ENCODE measurements at places on chromosomes 13 and 19. TPM values are rescaled to one million over a fixed set of nuclear protein-coding genes. Genes with fewer than 3 reads are reported as not detected.
A peak's percentile ranks its signal among the peaks of the same experiment; 100 is the strongest.

Gene ZGLP1
- total RNA-seq: 3.9 TPM

DNA sequence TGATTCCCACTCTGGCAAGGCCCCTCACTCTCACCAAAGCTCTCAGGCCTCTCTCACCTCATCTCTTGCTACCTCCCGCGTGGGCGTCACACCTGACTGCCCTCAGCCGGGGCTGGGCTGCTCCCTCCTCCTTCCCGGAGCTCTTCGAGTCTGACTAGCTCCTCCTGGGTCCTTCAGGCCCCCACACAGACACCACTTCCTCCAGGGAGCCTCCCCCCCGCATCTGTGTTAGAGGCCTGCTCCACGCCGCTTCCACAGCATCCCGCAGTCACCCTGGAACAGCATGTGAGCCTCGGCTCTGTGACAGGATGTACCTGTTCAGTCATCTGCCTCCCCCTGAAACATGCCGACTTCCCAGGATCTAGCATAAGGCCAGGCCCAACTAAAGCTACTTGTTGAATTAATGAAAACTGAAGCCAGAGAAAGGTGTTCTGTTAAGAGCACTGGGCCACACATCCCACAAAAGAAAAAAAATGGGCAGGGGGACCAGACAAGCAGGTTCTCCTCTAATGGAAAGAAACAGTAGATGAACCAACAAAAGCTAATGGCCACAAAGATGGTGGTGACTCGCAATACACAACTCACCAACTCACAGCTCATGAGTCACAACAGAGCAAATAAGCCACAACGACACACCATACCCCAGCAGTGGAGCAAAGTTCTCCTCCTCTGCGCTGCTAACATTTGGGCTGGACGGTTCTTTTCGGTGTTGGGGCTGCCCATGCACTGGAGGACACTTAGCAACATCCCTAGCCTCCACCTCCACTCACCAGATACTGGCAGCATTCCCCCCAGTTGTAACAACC, 3.0 kb downstream of the PPP6R1 start:
- ATAC-seq: no peak

- no peak for ATAC-seq
Observed at GRCh38 chr19:29445246-29445645, 80.5 kb upstream of the VSTM2B start.

- no peak for ATAC-seq
Observed at GRCh38 chr13:79403113-79403512, 2.9 kb downstream of the RBM26 start.

- ATAC-seq: no peak
Observed at GRCh38 chr19:18967358-18968146, 26.5 kb upstream of the HOMER3 start.

GRCh38 chr13:26300140-26300539, 46.2 kb downstream of the CDK8 start:
- peak; percentile 42 for ATAC-seq

GRCh38 chr13:44397766-44398223, 24.2 kb downstream of the SERP2 start:
- no peak for ATAC-seq

- ATAC-seq: peak; percentile 88
Observed at GRCh38 chr19:3336680-3337523, 29.5 kb upstream of the NFIC start.

DNA sequence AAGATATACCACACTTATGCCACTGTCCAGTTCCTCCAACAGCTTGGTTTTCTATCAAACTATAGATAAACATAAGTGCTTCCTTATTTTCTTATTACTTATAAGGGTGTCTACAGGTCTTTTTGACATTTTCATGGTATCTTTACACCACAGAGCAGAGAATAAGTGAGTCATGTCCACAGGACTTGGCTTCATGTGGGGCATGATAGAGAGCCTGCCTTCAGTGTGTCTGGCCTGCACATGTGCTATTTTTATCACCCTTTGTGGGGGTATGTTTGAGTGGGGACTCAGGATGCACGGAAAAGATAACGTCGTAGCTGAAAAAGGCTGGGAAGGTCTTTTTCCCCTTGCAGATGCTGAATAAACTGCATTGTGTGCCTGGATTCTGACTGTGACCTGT, 8.1 kb upstream of the STOML3 start:
- no peak for ATAC-seq

DNA sequence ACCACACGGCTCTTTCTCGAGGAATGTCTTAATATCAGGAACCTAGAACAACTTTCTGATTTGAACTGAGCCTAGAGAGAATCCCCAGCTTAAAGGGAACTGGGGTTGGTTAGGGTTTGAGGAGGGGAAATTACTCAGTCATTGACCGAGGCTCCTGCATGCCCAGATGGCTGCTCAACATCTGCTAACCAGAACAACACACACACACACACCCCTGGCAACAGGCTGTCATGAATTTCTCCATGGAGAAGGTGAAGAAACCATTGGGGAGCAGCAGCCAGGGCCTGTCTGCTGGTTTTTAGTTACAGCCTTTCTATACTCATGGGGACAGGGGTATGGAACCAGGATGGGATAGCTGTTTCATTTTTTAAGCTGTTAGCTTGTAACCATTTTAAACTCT, 5.2 kb downstream of the MTUS2 start:
- no peak for ATAC-seq

Gene APOC4
- total RNA-seq: not detected

- no peak for ATAC-seq
Observed at GRCh38 chr19:5958074-5958850, 19.7 kb downstream of the RANBP3 start.

DNA sequence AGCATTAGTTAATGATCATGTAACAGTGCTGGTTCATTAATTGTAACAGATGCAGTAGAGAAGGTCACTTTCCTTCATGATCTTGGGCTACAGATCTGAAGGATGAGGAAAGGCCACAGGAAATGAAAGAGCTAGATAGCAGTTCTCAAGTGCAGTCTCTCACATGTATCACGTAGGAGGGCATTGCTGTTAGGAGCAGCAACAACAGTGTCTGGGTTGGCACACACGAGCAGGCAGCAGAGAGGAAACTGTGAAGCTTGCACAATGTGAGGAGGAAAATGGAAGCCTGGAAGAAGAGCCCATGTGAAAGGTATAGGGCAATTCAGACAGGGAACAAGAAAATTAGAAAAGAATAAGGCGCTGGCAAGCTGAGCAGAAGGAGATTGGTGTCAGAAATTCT, 1741.5 kb downstream of the PCDH9 start:
- no peak for ATAC-seq

- no peak for ATAC-seq
Observed at GRCh38 chr13:100330662-100331061, 241.8 kb downstream of the PCCA start.

- no peak for ATAC-seq
Observed at GRCh38 chr13:20776751-20777150, 3.0 kb upstream of the EEF1AKMT1 start.

DNA sequence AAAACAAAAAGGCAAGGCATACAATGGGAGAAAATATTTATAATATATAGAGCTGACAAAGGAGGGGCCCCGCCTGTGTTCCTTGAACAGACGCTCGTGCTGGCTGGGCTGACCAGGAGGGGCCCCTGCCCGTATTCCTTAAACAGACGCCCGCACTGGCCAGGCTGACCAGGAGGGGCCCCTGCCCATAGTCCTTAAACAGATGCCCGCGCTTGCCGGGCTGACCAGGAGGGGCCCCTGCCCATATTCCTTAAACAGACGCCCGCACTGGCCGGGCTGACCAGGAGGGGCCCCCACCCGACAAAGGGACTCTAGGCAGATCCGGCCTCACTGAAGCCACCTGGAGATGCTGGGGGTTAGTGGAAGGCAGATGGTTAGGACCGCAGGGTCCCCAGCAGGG, 9.3 kb downstream of the ADPRHL1 start:
- no peak for ATAC-seq

- peak; percentile 74 for ATAC-seq
Observed at GRCh38 chr13:99103536-99103935, 97.1 kb upstream of the UBAC2 start.

- ATAC-seq: no peak
Observed at GRCh38 chr13:94280349-94280748, 199.1 kb downstream of the DCT start.

Gene CGB3
- total RNA-seq: not detected

- ATAC-seq: no peak
Observed at GRCh38 chr13:79404985-79405384, 1.1 kb downstream of the RBM26 start.

- ATAC-seq: no peak
Observed at GRCh38 chr19:45182758-45183157, 4.2 kb downstream of the BLOC1S3 start.

- peak; percentile 98 for ATAC-seq
Observed at GRCh38 chr19:10695401-10696398, 5.5 kb upstream of the QTRT1 start.
